Activated T-cell treated with anti-CD3 and anti-CD28 coated beads, Interleukin-2, amount 50 U/mL, for 72 hours (primary cell): ENCODE measurements at places on chromosomes 11 and 22. TPM values are rescaled to one million over a fixed set of nuclear protein-coding genes. Genes with fewer than 3 reads are reported as not detected.

PSMD13 gene
- 133 TPM for total RNA-seq

POU2AF2 gene
- not detected for total RNA-seq

GRCh38 chr11:90747057-90747456 is 524.2 kb upstream of the CHORDC1 start:
- H3K4me3 ChIP-seq, result no peak overlapping the region
- no peak for DNase-seq
- H3K27ac ChIP-seq, result no peak overlapping the region
- H3K27me3 ChIP-seq, result no peaks in the 10 kb centered on the region

GLYATL2 gene
- not detected for total RNA-seq

- H3K27me3 ChIP-seq, result no peaks in the 10 kb centered on the region
- no peak overlapping the region for H3K27ac ChIP-seq
- H3K4me1 ChIP-seq, result no peaks in the 10 kb centered on the region
- H3K36me3 ChIP-seq, result no peaks in the 10 kb centered on the region
These were observed 14.2 kb downstream of the MOB2 start for GRCh38 chr11:1472180-1473005.

- H3K4me1 ChIP-seq, result peaks cover 18% of the 10 kb centered on the region
- no peaks in the 10 kb centered on the region for H3K36me3 ChIP-seq
- no peak overlapping the region for H3K27ac ChIP-seq
- no peak overlapping the region for H3K4me3 ChIP-seq
- no peak for DNase-seq
- H3K27me3 ChIP-seq, result no peaks in the 10 kb centered on the region
These were observed 16.0 kb downstream of the STARD10 start for GRCh38 chr11:72777755-72778278.

GRCh38 chr22:33381531-33382406 is 323.6 kb upstream of the SYN3 start:
- no peak overlapping the region for H3K27ac ChIP-seq
- H3K27me3 ChIP-seq, result no peaks in the 10 kb centered on the region
- no peaks in the 10 kb centered on the region for H3K4me1 ChIP-seq
- H3K36me3 ChIP-seq, result peaks cover 3% of the 10 kb centered on the region
- no peak for DNase-seq

DNA sequence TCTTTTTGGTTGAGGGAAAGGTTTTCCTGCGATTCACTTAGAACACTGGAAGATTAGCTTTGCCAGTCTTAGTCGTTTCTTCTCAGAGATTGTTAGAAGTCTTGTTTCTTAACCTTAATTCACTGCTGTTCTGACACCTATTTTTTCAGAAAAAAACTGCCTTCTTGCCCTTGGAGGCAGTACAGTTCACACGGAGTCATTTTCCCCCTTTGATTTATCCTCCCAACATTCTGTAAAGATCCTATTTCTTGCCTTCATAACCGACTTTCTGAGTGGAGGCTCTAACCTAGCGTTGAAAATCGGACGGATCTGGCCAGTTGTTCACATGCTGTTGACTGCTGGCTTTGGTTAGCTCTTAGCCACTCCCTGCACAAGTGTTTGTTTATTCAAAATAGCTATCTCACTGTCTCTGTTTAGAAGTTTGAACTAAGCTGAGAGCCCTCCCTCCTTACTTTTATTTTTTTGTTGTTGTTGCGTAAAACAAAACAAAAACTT is 737 bp downstream of the BCL2L13 start:
- DNase-seq, result peak; percentile 22
- H3K27me3 ChIP-seq, result no peaks in the 10 kb centered on the region

DNA sequence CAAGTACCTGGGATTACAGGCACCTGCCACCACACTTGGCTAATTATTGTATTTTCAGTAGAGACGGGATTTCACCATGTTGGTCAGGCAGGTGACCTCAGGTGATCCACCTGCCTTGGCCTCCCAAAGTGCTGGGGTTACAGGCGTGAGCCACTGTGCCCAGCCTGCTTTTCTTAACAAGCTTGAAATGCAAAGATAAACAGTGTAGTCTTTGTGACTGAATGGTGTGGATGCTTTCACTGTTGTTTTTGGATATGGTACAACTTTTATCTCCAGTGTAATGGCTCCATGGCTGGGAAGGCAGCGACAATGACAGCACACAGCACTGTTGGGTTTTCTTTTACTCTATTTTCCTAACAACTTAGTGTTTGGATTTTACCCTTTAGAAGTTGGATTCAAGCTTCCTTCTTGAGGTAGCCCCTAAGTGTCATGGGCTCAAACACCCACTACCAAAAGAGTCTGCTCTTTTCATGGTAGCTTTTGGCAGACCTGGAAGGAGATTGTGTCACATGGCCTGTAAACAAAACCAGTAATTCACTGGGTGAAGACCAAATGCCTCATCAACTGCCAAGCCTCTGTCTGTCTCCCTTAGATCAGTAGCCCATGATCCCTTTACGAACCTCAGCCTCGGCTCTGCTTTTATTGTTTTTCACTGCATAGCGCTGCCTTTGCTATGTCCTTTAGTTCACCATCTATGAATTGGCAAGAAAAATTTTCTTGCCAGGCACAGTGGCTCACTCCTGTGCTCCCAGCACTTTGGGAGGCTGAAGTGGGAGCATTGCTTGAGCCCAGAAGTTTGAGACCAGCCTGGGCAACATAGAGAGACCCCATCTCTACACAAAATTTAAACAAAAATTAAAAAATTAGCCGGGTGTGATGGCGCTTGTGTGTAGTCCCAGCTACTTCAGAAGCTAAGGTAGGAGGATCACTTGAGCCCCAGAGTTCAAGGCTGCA is 6.4 kb downstream of the VPS51 start:
- H3K4me3 ChIP-seq, result no peak overlapping the region
- DNase-seq, result no peak
- no peak overlapping the region for H3K27ac ChIP-seq
- H3K27me3 ChIP-seq, result no peaks in the 10 kb centered on the region

DNA sequence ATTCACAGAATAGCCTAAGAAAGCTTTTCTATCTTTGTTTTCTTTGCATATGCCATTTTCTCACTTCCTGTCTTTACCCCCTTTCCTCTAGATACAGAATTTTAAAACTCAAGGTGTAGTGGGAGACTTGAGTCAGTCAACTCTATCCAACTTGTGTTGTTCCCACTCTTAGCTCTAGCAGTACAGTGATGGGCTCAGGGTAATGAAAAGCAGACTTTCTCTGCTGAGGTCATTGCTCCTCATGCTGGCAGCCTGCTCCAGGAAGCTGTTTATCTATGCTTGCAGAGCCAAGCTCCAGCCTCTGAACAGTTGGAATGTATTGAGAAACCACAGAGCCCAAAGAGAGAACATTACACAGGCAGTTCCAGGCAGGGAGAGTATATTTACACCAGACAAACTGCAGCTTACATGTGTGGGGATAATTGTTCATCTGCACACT is 68.1 kb downstream of the CSTPP1 start:
- H3K27ac ChIP-seq, result peak overlapping the region; percentile 3
- no peak overlapping the region for H3K4me3 ChIP-seq
- H3K27me3 ChIP-seq, result no peaks in the 10 kb centered on the region
- H3K4me1 ChIP-seq, result peaks cover 28% of the 10 kb centered on the region

DNA sequence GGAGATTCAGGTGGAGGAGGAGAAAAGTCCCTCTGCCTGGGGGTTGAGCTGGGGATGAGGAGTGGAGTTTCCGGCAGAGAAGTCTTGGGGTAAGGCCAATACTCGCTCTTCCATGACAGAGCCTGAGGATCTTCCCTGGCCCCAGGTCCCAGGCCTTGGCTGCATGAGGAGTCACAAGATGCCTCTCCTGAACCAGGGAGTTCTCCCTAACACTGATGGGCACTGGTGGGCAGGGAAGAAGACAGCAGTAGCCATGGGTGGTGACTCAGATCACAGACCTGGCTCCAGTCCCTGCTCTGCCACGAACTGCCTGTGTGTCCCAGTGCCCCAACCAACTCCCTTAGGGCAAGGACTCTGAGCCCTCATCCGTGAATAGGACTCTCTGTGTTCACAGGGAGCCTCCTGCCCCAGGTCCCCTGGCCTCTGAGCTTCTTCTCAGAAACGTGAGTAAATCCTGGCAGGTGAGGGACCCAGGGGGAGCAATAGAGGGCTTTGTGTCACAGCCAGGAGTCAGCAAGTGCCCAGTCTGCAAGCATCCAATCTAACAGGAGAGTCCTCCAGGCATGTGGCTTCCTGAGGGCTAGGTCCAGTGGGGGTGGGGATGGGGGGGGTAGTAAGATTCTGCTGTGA is 45.5 kb upstream of the FTH1 start:
- H3K27me3 ChIP-seq, result no peaks in the 10 kb centered on the region
- no peaks in the 10 kb centered on the region for H3K36me3 ChIP-seq
- no peak overlapping the region for H3K4me3 ChIP-seq
- H3K27ac ChIP-seq, result no peak overlapping the region

DNA sequence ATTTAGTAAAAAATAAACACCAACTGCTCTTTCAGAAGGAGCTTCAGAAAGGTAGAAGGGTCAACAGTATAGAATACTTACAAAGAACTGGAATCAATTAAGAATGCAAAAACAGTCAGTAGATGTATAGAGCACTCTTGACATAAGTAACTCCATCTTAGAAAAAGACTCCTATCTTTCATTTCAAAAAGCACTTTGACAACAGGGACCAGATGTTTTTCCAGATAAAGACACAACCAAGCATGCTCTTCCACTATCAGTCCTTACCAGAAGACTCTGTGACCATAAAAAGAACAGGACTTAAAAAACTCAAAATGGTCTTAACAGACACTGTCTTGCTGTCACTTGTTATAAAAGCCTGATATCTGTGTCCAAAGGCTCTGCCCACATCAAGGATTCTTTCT is 5.2 kb downstream of the SLC25A17 start:
- no peak overlapping the region for H3K27ac ChIP-seq
- peaks cover 15% of the 10 kb centered on the region for H3K36me3 ChIP-seq

GRCh38 chr22:25654676-25655075 is 87.3 kb upstream of the MYO18B start:
- H3K36me3 ChIP-seq, result no peaks in the 10 kb centered on the region
- peaks cover 8% of the 10 kb centered on the region for H3K27me3 ChIP-seq
- H3K4me1 ChIP-seq, result peaks cover 14% of the 10 kb centered on the region

DNA sequence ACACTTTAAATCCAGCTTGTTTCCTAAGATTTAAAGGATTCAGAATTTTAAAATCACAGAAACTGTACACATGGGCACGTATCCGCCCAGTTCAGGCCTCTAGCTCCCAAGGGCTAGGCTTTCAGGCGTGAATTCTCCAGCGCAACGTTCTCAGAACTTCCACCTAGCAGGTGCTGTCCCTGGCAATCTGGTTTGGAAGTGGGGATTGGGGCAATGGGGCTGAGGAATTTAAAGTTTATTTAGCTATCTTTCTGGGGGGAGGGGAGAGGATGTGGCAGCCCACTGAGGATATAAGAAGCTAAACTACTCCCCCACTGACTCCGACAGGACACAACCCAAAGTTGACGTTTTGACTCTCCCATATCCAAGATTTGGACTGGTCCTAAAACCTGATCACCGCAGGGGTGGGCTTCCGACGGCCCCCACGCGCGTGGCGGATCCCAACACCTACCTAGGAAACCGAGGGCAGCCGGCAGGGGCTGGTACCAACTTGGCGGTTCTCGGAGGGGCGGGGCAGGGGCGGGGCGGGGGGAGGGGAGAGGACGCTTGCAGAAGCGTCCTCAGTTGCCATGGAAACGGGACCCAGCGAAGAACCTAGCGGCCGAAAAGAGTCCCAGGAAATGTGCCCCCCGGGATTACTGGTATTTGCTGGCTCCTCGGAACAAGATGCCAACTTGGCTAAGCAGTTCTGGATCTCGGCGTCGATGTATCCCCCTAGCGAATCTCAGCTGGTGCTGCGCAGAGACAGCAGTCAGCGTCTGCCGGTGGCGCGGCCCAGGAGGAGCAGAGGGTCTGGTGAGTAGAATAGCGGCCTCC is at the start of gene HOATZ:
Gene HOATZ (plus strand): TSS at position 563 of the 816 bp plus-strand sequence. CDS start 7 bp downstream, at position 570.
- H3K4me1 ChIP-seq, result peaks cover 26% of the 10 kb centered on the region
- peak; percentile 34 for DNase-seq
- H3K36me3 ChIP-seq, result no peaks in the 10 kb centered on the region
- H3K4me3 ChIP-seq, result peak within 1 kb of the TSS; percentile 41
- peaks cover 38% of the 10 kb centered on the region for H3K27me3 ChIP-seq

DNA sequence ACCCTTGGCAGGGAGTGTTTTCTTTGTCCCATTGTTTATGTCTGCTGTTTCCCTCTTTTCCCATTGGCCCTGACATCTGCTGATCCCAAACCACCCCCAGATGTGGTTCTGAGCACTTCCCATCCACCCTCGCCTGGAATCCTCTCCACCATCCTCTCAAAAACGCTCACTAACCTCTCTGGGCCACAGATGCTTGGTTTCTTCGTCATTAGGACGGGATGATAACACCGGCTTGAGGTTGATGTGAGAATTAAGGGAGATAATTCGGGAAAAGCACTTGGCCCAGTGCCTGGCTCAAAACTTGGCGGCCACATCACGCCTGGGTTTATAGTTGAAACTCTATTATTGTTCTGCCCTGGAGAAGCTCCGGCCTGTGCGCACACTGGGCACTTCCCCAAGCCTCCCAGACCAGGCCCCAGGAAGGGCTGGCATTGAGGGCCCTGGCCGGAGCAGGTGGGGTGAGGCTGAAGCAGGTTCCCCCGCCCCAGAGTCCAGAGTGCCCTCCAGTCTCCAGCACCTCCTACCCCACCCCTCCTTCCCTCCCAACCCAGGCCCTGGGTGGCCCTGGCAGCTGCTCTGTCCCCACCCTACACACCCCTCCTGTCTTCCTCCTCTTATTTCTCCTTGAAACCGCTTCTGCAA is 63.7 kb downstream of the CYTH4 start:
- DNase-seq, result no peak
- H3K4me1 ChIP-seq, result peaks cover 10% of the 10 kb centered on the region
- H3K27ac ChIP-seq, result no peak overlapping the region
- H3K36me3 ChIP-seq, result no peaks in the 10 kb centered on the region
- no peaks in the 10 kb centered on the region for H3K27me3 ChIP-seq

DNA sequence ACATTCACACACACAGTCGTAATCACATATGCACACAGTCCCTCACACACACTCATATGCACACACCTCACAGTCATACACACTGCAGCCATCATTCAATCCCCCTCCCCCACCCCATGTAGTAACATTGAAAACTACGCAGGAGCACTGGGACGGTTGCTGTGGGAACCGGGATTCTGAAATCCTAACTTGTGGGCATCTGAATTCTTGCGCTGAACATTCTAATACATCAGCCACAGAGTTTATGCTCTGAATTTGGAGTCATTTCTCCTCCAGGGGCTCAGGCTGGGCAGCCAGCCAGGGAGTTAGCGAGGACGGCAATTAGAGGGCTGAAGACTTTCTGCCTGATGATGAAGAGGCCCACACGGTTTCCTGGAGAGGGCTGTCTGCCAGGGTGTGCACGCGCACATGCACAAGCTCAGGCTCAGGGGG is 32.7 kb downstream of the CD6 start:
- no peaks in the 10 kb centered on the region for H3K27me3 ChIP-seq
- peaks cover 96% of the 10 kb centered on the region for H3K4me1 ChIP-seq
- H3K4me3 ChIP-seq, result peak overlapping the region; percentile 77

ZNF280A gene
- total RNA-seq, result not detected

PGA4 gene
- total RNA-seq, result not detected

DNA sequence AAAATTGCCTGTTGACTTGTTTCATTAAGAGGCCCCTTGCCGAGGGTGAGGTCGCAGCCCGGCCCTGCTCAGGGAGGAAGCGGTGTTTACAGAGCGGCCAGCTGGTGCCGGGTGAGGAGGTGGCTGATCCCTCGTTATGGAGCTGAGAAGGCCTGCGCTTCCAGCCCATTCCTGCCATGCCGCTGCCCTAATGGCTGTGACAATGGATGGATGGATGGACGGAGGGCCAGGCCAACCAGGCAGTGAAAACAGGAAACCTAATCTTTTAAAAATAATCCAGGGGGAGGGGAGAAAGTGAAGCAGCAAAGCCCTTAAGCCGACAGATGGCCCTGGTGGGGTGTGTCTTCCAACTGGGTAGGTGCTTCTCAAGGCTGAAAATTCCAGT is 38.5 kb downstream of the BCR start:
- H3K4me1 ChIP-seq, result peaks cover 100% of the 10 kb centered on the region
- H3K27me3 ChIP-seq, result no peaks in the 10 kb centered on the region
- peak overlapping the region; percentile 90 for H3K4me3 ChIP-seq

GRCh38 chr11:40027720-40028119 is 1431.7 kb downstream of the LRRC4C start:
- H3K27me3 ChIP-seq, result no peaks in the 10 kb centered on the region
- DNase-seq, result no peak
- no peak overlapping the region for H3K4me3 ChIP-seq
- H3K27ac ChIP-seq, result no peak overlapping the region
- no peaks in the 10 kb centered on the region for H3K36me3 ChIP-seq

ABCC8 gene
- total RNA-seq, result not detected
